ENCODE measurements at places on chromosomes 2 and 18.

DNA sequence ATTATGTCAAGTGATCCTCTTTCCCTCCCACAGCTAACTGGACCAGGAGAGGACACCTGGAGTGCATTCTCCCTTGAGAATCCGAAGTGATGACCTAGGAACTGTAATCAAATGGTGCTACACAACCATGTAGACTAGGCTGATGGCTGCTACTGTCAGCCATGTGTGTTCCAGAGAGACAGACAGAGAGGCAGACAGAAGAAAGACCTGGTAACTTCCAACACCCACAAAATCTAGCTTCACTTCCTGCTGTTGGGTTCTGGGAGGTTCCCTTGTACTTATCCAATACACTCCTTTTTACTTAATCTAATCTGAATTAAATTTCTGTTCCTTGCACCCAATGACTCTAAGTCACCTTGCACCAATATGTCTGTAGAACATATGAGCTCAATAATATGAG lies 72.3 kb downstream of the AAK1 start:
- no peak for DNase-seq

GRCh38 chr18:77374446-77374805 lies 124.8 kb downstream of the GALR1 start:
- no peak for DNase-seq

DNA sequence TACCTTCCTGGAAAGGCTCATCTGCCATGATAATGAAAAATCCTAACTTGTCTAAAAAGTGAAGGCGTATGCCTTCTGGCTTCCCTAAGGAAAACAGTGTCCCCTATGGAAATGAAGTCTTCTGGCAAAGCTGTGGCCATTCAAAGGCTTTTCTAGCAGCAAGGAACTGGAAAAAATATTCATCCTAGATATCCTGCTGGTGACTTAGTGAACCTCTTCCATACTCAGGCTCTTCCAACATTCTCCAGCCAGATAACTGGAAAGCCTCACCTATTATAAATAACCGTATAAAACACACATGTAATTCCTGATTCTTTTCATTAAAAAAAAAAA lies 84.7 kb downstream of the RBMS1 start:
- no peak for DNase-seq

DNA sequence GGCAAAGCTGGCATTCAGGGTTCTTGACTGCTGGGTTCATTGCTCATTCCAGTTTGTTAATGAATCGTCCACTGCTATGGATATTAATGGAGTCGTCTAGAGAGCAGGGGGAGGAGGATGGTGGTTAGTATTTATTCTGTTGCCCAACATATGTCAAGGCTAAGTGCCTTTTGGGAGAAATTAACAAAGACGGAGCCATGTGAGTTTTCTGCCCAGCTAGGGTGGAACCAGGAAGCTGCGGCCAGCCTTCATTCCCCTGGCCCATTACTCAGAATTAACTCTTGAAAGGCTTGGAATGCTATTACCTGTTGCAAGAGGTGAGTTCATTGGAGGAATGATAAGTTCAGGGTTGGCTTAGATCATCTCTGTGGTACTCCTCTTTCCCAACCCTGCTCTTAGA lies 19.3 kb downstream of the IGFBP2 start:
- DNase-seq = no peak

- no peak for DNase-seq
These were observed 21.7 kb downstream of the TNP1 start for GRCh38 chr2:216838151-216838550.

- peak; percentile 34 for DNase-seq
These were observed 678 bp downstream of the CYP27C1 start for GRCh38 chr2:127219171-127220070.

GRCh38 chr2:222518570-222519381 lies 94.4 kb downstream of the SGPP2 start:
- peak; percentile 62 for DNase-seq

DNA sequence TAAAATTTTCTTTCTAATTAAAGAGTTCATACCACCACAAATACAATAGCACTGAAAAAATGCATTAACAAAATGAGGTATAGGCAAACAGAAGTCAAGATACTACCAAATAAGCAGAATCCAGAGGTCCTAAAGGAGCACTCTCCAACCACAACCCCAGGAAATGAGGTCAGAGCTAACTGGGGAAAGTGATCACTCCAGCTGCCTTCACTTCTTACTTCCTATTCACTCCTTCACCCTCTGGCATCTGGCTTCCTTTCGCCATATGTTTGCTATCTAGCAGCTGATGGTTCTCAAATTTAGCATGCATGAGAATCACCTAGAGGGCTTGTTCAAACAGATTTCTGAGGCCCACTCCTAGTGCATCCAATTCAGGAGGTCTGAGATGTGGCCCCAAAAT lies 212.6 kb upstream of the ACVR2A start:
- no peak for DNase-seq

GRCh38 chr2:200107514-200108217 lies 152.3 kb downstream of the MAIP1 start:
- DNase-seq = no peak

DNA sequence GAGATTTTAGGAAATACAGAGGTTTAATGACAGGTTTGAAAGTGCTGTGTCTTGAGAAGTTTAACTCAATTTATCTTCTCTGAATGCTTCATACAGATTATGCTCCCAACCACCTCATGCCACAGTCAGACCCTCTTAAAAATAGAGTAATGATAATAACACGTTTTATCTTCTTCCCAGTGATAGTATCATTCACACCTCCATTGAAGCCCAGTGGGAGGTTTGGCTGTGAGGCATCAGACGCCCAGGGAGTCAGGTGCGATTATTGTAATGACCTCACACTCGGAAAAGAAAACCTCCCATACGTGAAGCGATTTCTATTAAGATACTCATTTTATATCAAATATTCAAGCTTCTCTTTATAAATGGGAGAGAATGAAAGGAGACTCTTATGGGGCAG lies 366.3 kb downstream of the SETBP1 start:
- DNase-seq = no peak

- no peak for DNase-seq
These were observed 403.6 kb upstream of the ACVR2A start for GRCh38 chr2:147441182-147441581.

GRCh38 chr2:126781806-126782205 lies 116.9 kb upstream of the TEX51 start:
- DNase-seq = no peak

DNA sequence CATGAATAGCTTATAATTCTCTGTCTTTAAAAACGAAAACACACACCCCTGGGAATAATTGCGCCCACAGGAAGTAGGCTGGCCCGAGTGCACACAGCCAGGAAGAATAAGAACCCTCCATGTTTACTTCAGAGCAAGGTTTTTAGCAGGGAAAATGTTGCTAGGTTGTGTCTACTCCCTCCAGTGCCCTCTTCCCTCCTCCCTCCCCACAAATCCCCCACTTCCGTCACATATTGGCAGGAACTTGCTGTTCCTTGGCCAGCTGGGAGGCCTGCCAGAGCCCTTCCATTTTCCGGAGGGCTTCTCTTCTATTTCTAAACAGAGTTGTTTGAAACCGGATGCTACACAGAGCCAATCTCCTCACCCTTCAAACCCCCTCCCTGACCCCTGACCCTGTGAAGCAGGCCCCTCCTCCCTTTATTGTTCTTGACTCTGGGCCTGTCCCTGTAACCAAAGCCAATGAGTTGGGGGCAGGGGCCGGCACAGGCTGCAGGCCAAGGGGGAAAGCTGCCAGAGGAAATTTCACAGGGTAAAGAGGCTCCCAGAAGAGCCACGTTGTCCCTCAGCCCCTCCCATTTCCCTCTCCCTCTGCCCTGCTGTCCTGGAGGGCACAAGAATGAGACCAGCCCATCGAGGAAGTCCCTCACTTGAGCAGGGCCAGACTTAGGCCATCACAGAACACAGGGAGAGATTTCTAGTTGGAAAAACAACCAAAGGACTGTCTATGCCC lies 49.8 kb upstream of the LGALSL start:
- peak; percentile 93 for DNase-seq

GRCh38 chr2:44351676-44352075 lies 9.6 kb downstream of the PREPL start:
- no peak for DNase-seq

DNA sequence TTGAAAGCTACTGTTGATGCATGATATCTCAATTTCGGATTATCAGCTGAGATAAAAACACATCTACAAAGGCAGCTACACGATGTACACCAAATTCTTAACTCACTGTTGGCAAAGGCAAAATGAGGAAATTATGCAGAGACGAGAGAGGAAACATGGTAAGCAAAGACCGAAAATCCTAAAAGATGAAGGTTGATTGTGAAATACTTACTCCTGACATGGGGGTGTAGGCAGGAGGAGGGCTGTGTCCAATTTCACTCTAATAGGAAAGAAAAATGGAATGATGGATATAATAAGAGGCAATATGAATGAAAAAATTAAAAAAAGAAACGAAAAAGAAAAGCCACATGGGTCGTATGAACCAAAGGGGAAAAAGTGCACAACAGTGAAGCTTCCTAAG lies 831.3 kb downstream of the CPS1 start:
- DNase-seq = no peak

DNA sequence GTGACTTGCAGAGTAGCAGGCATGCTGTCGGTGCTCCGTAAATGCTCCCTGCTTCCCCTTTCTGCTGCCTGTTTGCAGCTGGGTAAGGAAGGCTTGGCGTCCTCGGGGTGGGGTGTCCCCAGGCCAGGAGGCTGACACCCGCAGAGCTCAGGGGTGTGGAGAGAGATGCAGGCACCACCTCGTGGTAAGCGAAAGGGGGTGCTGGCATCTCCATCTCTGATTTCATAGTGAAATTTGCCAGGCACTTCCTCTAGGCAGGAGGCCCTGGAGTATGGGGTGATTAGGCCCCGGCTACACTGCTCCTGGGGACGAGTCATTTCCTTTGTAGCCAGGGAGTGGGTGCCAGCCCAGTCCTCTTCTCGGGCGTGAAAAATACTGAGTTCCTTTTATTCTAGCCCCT lies 160.4 kb downstream of the KLHL29 start:
- DNase-seq = peak; percentile 37

Measured in ELF-1 (cell line).